ENCODE measurements at places on chromosomes 11 and 22. TPM values are rescaled to one million over a fixed set of nuclear protein-coding genes. Genes with fewer than 3 reads are reported as not detected.

- no peak for DNase-seq
Observed at GRCh38 chr22:27043262-27043661, 385.9 kb downstream of the MIAT start.

DNA sequence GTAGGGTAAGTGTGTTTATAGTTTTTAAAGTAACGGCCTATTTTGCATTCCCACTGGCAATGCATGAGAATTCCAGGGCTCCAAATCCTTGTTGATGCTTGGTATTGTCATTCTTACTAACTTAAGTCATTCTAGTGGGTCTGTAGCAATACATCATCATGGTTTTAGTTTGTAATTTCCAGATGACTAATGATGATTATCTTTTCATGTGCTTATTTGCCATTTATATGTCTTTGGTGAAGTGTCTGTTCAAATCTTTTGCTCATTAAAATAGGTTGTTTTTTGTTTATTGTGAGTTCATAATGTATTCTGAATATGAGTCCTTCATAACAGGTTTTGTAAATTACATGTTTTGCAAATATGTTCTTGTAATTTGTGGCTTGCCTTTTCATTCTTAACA lies 31.2 kb downstream of the MTMR3 start:
- DNase-seq = no peak

Gene TIMP3
- total RNA-seq = 3.2 TPM

DNA sequence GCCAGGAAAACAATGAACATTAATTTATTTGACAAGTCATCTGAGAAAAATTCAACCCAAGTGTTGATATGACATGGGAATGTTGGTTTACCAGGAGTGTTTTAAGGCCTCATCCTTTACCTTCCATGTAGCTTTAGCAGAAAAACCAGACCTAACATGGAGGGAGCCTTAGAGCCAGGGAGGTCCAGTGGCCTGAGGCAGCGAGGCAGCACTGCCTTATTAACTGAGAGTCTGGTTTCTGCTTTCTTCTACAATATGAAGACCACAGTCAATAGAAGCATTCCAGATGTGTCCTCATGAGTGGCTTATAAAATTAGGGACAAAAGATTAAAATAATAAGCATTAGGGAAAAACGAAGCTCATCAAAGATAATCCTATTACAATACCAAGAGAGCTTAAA lies 61.5 kb downstream of the DKK3 start:
- DNase-seq = no peak

GRCh38 chr11:8301622-8302021 lies 37.9 kb upstream of the LMO1 start:
- DNase-seq = no peak

- DNase-seq = no peak
Observed at GRCh38 chr11:43738600-43739409, 58.3 kb downstream of the HSD17B12 start.

DNA sequence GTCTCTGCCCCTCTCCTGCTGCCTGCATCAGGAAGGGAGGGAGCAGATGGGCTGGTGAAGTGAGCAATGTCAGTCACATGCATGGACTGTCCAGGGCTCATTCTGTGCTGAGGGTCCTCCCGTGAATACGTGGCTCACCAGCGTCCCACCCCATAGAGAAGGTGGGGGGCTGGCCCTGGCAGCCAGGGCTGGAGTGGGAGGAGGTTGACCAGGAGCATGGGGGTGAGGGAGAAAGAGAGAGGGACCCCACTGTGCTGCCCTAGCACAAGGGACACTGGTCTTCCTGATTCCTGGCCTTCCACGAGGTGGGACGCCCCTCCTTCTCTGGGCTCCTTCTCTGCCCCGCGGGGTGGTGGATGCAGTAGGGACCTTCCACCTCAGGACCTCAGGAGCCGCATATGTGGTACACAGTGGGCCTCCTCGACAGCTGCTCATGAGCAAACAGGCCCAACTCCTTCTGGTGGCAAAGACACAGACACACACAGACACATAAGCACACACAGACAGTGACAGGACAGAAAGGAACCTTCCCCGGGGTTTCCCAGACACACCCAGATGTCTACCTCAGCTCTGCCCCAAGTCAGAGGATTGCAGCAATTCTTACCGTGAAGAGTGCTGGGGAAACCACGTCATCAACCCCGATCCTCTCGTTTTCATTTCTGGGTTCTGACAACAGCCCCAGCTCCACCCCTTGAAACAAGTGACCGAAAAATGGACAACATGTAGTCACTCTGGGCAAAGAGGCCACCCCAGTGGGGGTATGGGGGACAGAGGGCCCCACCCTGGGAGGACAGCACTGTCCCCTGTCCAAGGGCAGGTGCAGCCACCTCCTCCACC lies 3.6 kb upstream of the APOBEC3A start:
- DNase-seq = no peak

DNA sequence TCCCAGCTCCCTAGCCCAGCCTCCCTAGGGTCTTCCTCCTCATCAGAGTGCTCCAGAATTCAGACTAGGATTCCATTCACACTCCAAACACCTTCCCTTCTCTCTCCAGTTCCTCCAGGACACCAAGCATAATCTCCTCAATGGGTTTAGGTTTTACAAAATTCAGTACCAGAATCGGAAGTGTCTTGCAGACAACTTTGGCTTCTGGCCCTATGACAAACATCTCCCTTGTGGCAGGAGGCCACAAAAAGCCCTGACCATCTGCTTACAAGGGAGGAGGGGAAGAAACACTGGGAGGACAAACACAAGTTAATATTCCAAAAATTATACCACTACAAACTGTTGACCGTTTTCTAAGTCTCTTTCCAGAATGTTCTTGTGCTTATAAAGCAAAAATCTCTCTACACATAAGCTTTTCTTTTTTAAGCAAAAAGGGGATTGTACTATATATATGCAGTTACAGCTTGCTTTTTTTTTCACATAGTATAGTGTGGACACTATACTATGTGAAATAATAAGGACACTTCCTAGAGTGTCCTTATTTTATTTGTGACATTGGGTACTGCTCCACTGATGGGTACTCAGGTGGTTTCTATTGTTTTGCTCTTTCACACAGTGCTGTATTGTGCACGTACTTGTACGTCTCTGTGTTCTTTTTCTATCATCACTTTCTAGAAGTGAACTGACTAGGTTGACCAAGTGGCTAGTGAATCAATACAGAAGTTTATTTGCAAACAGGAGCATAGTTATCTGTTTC lies 78.7 kb downstream of the BDNF start:
- DNase-seq = no peak

DNA sequence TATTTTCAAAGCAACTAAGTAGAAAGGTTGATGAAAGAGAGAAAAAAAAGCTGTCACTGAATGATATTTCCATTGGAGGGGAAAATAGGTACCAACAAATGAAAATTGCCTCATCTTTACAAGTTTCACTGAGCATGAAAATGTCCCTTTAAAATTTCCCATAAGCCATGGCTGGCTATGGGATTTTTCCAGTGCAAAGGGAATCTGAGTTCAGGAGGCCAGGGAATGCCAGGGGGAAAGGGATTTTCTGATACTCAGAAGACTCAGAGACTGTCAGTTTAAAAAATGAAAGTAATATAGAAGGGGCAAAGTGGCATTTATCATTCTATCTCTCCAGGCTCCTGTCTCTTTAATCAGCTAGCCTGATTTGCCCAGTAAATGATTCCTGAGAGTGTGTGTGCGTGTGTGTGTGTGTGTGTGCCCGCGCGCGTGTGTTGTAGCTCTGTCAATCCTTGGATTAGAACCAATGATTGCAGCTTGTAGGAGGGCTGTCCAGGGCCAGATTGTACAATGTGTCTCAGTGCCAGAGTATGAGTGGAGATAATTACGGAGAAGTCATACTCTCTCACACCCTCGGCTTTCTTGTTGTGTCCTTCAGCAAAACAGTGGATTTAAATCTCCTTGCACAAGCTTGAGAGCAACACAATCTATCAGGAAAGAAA lies at the start of gene NTM:
Gene NTM, plus strand, starts transcription at position 526 of the 662 bp plus-strand sequence.
- no peak for DNase-seq

Gene CBLIF
- total RNA-seq = 17.9 TPM

Measured in progenitor cell of endocrine pancreas (in vitro differentiated cells).